Endodermal cell (in vitro differentiated cells): ENCODE measurements at places on chromosomes 7 and 10. TPM values are rescaled to one million over a fixed set of nuclear protein-coding genes. Genes with fewer than 3 reads are reported as not detected.

GRCh38 chr7:41467596-41467995, 235.3 kb downstream of the INHBA start:
- no peaks in the 10 kb centered on the region for H3K4me1 ChIP-seq
- H3K4me3 ChIP-seq: no peak overlapping the region
- H3K36me3 ChIP-seq: no peaks in the 10 kb centered on the region

- no peaks in the 10 kb centered on the region for H3K27me3 ChIP-seq
- H3K4me1 ChIP-seq: peaks cover 4% of the 10 kb centered on the region
- no peaks in the 10 kb centered on the region for H3K36me3 ChIP-seq
- H3K27ac ChIP-seq: no peak overlapping the region
- no peak overlapping the region for H3K4me3 ChIP-seq
These were observed 159.1 kb downstream of the CCDC71L start for GRCh38 chr7:106501605-106502580.

DNA sequence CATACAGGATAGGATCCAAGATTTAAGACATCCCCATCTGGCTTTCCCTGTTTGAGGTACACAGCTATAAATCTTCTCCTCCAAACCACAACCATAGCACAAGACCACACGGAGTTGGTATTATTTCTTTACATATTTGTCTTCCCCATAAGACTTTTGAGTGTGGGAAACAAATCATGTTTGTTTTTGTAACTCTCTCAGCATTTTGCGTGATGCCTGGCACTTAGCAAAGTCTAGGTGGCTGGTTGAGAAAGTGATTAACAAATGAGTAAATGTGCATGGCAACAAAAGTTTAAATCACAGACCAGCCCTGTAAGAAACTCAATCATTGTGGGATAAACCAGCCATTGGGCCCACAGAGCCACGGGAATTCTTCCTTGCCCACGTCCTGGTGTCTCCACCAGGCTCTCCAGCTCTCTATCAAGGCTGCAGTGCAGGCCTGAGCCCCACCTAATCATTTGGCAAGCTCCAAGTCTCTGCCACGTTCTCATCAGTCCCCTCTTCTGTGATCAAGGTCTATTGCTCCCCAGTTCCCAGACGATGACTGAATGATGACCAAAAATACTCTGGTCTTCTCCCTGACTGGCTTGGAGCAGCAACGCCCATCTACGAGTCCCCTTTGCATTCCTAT, 317.8 kb downstream of the TNS3 start:
- no peaks in the 10 kb centered on the region for H3K4me1 ChIP-seq
- DNase-seq: no peak
- no peaks in the 10 kb centered on the region for H3K36me3 ChIP-seq
- no peaks in the 10 kb centered on the region for H3K27me3 ChIP-seq
- H3K27ac ChIP-seq: no peak overlapping the region
- H3K4me3 ChIP-seq: no peak overlapping the region

Gene KRIT1
- total RNA-seq: 25.0 to 37.0 TPM (median 33.9 TPM) in 3 replicates

- no peaks in the 10 kb centered on the region for H3K36me3 ChIP-seq
- no peak overlapping the region for H3K27ac ChIP-seq
- no peak for DNase-seq
- H3K27me3 ChIP-seq: no peaks in the 10 kb centered on the region
- H3K4me3 ChIP-seq: no peak overlapping the region
These were observed 36.7 kb upstream of the STK17A start for GRCh38 chr7:43546231-43546630.

DNA sequence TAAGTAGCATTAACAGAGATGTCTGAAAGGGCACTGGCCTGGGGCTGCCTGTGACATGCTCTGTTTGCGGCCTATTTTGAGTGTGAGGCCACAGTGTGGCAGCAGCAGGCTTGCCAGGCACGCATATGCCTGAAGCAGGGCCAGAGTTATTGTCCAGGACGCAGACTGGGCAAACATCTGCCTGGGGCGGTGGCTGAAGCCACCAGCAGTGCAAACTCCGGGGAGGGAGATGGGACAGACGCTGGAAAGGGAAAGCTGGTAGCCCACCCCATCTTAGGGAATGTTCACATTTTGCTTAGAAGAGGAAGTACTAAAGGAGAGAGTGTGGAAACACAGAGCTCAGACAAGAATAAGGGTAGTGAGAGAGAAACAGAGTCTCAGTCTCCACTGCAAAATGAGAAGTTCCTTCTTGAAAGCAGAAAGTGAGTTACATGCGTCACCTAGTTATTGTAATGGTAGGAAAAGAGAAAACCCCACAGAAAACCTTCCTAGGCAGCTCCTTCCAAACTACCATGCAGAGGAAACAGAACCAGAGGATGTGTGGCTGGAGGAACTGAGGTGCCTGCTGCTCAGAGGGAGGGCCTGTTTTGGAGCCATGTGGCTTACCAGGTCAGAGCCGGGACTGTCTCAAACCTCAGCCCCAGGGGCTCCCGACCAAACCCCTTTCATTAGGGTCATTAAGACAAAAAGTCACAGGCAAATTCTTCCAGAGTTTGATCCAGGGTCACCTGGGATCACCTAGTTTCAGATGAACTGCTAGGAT, 14.5 kb downstream of the AKR1B1 start:
- H3K36me3 ChIP-seq: peaks cover 88% of the 10 kb centered on the region
- no peak for DNase-seq
- no peaks in the 10 kb centered on the region for H3K27me3 ChIP-seq
- no peak overlapping the region for H3K4me3 ChIP-seq
- H3K4me1 ChIP-seq: no peaks in the 10 kb centered on the region

- DNase-seq: no peak
- no peak overlapping the region for H3K4me3 ChIP-seq
- no peak overlapping the region for H3K27ac ChIP-seq
- no peaks in the 10 kb centered on the region for H3K36me3 ChIP-seq
- H3K27me3 ChIP-seq: no peaks in the 10 kb centered on the region
These were observed 640.4 kb downstream of the LRMDA start for GRCh38 chr10:76071653-76072365.

DNA sequence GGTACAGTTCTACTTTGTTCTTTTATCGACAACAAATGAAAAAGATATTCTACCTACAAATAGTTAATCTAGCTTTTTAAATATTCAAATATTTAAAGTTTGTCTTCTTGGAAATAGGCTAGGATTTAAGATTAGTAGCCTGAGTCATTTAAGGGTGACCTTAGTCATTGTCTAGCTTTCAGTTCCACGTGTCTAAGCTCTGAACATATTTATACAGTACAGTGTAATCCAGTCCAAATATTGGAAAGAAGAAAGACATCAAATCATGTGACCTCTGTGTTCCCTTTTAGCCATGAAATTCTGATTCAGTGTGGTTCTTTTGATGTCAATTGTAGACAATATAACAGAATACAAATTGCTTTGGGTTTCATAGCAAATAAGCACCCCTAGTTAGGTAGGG, 121.1 kb downstream of the MALRD1 start:
- H3K4me1 ChIP-seq: no peaks in the 10 kb centered on the region
- H3K4me3 ChIP-seq: no peak overlapping the region
- no peak overlapping the region for H3K27ac ChIP-seq
- no peak for DNase-seq
- H3K36me3 ChIP-seq: no peaks in the 10 kb centered on the region

DNA sequence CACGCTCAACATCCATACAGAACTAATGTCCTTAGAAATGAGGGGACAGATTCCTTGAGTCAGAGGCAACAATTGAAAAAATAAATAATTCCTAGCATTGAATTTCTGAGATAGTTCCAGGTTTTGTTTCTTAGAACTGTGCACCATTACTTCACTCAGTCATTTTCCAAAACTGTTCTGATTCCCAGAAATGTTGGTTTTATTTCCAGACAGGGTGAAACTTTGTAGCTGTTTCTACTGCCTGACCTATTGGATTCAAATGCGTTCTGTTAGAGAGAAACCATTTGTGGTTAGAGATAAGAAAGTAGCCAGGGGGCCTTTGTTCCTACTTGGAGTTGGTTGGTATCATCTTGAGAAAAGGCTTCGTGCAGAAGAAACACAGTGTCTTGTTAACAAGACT, 8.1 kb upstream of the DEPP1 start:
- H3K4me1 ChIP-seq: peaks cover 7% of the 10 kb centered on the region
- DNase-seq: no peak
- no peaks in the 10 kb centered on the region for H3K27me3 ChIP-seq
- H3K27ac ChIP-seq: no peak overlapping the region

Gene ECHDC3
- 13.3 and 13.6 TPM in 2 replicates for total RNA-seq

GRCh38 chr10:89566992-89567391, 31.6 kb upstream of the SLC16A12 start:
- H3K36me3 ChIP-seq: no peaks in the 10 kb centered on the region
- H3K4me3 ChIP-seq: no peak overlapping the region
- peaks cover 15% of the 10 kb centered on the region for H3K4me1 ChIP-seq
- no peaks in the 10 kb centered on the region for H3K27me3 ChIP-seq
- no peak overlapping the region for H3K27ac ChIP-seq

Gene MMRN2
- total RNA-seq: 0.79 and 1.3 TPM in 2 replicates

Gene C1QL3
- total RNA-seq: 4.4 TPM in 1 of 3 replicates, not detected in the others

Gene OPALIN
- total RNA-seq: not detected in 3 replicates

DNA sequence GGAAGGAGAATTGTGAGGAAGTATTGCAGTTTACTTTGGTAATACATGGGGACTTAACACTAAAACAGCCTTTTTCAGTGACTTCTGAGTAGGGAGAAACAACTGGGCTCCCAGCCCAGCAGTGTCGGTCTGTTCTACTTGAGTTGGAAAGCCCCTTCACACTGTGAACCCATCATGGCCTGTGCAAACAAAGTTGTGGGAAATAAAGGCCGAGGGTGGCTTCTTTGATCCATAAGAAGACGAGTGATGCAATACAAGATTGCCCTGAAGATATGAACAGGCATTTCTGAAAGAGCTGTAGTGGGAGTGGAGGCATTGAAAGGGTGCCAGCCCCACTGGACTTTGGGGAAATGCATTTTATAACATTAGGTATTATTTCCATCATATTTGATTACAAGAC, 28.3 kb downstream of the C10orf120 start:
- DNase-seq: no peak
- no peak overlapping the region for H3K27ac ChIP-seq
- no peaks in the 10 kb centered on the region for H3K36me3 ChIP-seq
- H3K27me3 ChIP-seq: peaks cover 55% of the 10 kb centered on the region

GRCh38 chr10:817371-817770, 114.1 kb downstream of the LARP4B start:
- no peak overlapping the region for H3K27ac ChIP-seq
- no peaks in the 10 kb centered on the region for H3K27me3 ChIP-seq
- no peak overlapping the region for H3K4me3 ChIP-seq

DNA sequence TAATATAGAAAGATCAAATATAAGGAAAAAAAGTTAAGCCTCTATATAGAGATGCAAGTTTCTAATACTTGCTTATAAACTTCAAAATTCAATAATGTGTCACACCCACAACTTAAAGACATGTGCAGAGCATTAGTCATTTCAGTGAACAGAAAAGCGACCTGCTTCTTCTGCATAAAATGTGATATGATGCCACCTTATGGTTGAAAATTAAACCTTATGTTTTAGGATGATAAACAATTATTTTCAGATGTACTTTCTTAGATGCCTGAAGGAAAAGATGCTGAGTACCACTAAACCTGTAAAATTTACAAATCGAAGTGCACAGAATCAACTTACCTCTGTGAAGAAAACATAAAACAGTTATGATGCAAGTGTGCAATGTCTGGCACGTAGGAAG, 96.0 kb downstream of the MTERF1 start:
- H3K27me3 ChIP-seq: no peaks in the 10 kb centered on the region
- no peaks in the 10 kb centered on the region for H3K4me1 ChIP-seq
- H3K36me3 ChIP-seq: no peaks in the 10 kb centered on the region
- H3K4me3 ChIP-seq: no peak overlapping the region
- no peak for DNase-seq

Gene STEAP4
- not detected in 3 replicates for total RNA-seq

Gene NEBL
- 39.8 to 67.0 TPM (median 44.2 TPM) in 3 replicates for total RNA-seq

Gene RPP30
- total RNA-seq: 44.2 to 62.4 TPM (median 55.6 TPM) in 3 replicates

DNA sequence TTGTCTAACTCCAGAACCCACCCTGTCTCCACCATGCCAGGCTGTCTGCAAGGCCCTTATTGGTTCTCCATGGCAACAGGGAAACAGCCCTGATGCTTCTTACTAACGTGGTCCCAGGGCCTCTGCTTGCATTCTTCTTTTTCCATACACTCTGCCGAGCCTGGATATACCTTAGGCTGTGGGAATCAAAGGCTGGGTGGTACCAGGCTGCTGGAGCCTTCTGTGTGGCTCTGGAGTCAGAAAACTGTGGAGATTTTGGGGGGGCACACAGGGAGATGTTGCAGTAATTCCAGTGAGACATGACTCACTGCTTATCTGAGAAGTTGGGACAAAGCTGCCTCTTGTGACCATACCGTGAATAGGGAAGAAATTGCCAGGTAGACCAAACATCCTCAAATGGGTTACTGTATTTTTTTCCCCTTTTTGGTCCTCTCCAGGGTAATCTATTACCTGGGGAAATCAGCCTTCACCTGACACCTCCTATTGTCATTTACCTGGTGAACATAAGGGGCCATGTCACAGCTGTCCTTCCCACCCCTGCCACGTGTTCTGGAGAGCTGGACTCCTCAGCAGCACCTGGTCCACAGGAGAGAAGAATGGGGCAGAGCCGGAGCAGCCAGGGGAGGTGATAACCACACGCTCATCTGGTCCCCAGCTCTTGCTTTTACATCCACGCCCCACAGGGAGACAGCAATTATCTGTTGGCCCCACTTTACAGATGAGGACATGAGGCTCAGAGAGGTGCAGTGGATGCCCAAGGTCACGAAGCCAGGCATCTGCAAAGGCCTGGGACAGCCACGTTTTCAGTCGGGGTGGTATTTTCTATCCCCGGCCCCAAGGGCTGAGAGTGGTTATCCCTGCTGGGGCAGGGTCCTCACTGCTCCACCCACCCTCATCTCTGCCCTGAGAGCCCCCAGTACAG, 4.6 kb downstream of the CHST3 start:
- peaks cover 4% of the 10 kb centered on the region for H3K4me1 ChIP-seq
- no peak for DNase-seq
- H3K27me3 ChIP-seq: no peaks in the 10 kb centered on the region
- H3K4me3 ChIP-seq: no peak overlapping the region

DNA sequence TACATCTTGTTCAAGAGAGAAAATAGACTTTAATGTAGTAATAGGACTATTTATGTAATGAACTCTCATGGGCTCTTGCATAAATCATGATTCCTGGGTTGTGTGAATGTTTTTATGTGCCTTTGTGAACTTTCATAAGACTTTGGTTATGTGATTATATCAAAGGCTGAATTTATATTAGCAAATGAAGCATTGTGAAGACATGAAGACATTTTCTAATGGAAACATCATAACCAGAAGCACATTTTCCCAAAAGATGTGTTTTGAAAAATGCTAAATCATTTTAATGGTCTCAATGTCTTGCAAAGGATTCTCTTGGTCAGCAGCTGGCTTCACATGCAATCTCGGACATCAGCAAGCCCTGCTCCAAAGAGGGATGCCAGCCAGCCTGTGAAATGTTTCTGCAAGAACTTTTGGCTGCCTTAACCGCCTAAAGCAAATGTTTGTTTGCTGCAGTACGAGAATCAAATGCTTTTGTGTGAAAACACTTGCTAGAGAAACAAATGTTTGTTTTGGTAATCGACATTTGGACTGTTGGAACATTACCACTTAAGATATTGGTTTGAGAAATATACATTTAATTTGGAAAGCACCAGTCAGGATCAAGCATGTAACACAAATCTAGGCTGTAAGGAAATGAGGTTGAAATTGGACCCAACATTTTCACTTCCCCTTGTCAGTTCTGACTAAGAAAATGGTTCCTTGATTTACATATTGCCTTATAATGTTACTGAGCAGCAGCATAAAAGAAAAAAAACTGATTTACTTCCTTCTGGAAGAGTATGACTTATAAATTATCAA, 102.1 kb downstream of the RTKN2 start:
- H3K27me3 ChIP-seq: no peaks in the 10 kb centered on the region
- H3K4me1 ChIP-seq: no peaks in the 10 kb centered on the region
- no peak for DNase-seq

- no peak overlapping the region for H3K27ac ChIP-seq
- H3K36me3 ChIP-seq: no peaks in the 10 kb centered on the region
- H3K4me3 ChIP-seq: no peak overlapping the region
- no peak for DNase-seq
These were observed 133.4 kb upstream of the LRRTM3 start for GRCh38 chr10:66792441-66792840.
